NCI-H1105 treated with DMSO at 0.1 percent for 48 hours (cell line): ENCODE measurements at places on chromosomes 5 and 9.

DNA sequence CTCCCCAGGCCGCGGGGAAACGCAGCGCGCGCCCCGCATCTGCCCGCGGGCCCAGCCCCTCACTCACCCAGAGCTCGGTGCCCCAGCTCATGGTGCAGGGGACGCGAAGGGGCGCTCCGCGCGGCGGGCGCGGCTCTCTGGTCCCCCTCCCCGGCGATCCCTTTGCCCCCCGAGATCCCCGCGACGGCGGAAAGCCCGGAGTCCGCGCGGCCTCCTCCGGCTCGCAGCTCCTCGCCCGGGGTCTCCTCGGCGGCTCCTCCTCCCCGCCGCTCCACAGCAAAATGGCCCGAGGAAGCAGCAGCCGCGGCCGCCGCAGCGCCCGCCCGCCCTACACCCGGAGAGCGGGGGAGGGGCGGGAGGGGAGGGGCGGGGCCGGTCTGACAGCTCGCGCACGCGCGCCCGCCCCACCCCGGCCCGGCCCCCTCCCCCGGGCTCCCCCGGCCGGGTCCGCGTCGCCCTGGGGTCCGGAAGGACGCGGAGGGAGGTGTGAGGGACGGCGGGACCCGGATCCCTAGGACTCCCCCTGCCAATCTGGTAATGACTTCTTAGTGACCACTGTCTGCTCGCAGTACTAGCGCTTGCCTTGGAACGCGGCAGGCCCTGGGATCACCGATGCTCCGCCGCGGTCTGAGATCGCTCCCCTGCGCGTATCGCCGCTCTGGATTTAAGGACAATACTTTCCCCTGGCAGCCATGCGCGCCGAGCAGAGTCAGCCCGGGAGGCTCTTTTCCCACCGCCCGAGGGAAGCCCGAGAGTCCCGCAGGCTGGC is at the start of gene FNBP1:
Gene FNBP1 (minus strand): TSS at position 305 of the 769 bp plus-strand sequence. CDS start 214 bp downstream, at position 91.
- peak; percentile 60 for DNase-seq

DNA sequence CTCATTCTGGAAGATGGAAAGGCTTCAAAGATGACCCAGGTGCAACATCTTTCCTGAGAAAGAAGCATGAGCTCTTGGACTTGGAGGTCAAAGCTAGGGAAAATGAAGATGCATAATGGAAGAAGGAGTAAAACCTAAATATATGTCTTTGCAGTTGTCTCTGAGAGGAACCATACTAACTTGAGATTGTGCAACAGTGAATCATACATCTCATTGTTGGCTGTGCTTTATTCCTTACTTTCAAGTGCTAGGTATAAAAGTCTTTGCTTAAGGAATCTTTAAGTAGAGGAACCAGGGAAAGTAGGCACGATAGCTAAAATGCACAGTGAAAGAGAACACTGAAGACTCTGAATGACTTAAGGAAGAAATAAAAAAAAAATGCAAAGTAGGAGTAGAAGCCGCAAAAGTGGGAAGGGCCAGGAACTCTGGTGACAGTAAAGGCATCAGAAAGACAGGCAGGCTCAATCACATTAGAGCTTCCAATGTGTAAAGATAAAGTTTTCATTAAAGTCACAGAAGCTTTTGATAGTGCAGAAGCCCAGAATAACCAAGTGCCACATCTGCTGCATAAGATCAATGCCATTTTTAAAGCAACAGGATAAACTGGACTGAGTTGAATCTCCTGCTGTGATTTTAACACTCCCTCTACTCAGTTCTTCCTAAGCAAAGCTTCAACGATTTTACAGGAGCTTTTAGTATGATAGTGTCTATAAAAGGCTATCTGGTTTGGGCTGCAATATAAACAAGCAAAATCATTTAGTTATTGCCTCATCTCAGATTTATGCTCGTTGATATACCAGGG is 432.3 kb upstream of the EDIL3 start:
- DNase-seq: no peak

- no peak for DNase-seq
Observed at GRCh38 chr9:94758031-94758430, 31.5 kb downstream of the AOPEP start.

DNA sequence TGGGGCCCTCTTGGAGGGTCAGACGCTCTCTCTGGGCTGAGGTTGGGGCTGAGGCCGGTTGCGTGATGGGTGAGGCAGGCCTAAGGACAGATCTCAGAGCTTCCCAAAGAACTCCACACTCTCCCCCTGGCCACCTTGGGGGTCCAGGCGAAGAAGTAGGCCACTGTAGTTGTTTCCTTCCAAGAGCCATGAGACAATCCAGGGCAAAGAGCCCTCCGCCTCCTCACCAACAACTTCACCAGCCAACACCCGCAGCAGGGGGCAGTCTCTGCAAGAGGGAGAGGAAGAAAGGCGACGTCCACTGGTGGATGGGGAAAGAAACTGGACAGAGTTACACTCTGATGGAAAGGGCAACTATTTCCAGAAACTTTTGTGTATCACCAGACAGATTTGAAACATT is 10.7 kb downstream of the SLC35A4 start:
- no peak for DNase-seq

- no peak for DNase-seq
Observed at GRCh38 chr5:12013351-12013750, 109.1 kb upstream of the CTNND2 start.

GRCh38 chr9:4690144-4690543 is 10.8 kb downstream of the CDC37L1 start:
- no peak for DNase-seq

- no peak for DNase-seq
Observed at GRCh38 chr9:137127301-137128157, 11.4 kb upstream of the GRIN1 start.

DNA sequence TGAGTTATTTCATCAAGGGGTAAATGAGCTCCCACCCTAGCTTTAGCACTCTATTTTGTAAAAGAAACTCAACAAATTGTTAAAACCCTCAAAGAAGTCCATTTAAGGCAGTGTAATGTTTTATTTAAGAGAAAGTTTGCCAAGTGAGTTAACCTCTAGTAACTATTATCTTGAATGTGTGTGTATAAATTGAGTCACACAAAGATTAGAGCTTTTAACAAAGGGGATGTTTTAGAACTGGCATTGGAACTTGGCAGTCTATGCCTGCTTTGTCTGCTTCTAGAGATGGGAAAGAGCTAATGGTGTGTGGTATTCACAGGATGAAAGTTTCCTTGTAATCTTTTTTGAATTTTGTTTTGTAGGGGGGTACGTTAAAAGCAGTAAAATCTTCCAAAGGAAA is 33.2 kb downstream of the KDM3B start:
- no peak for DNase-seq

GRCh38 chr9:75086541-75087288 is 1.2 kb downstream of the NMRK1 start:
- DNase-seq: no peak

GRCh38 chr9:95506428-95506677 is 10.4 kb downstream of the PTCH1 start:
- DNase-seq: peak; percentile 52

DNA sequence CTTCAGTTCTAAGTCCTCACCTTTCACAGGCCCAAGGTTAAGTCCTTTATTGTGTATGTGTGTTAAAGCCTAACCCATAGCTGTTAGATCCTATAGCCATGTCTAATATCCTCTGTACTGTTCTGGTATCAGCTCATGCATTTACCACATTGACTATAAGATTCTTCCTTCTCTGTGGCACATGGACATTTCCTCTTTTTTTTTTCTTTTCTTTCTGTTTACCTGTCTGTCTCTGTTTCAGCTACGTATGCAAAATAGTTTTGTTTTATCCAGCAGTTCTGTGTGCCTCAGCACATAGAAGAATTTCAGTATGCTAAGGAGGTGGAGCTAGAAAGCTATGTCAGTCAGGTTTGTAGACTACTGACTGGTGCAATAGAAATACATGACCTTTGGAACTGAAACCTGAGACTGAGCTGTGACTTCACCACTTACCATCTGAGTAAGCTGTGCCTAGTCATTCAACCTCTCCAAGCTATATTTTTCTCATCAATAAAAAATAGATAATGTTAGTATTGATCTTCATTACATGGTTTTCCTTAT is 155.6 kb upstream of the VLDLR start:
- DNase-seq: no peak

DNA sequence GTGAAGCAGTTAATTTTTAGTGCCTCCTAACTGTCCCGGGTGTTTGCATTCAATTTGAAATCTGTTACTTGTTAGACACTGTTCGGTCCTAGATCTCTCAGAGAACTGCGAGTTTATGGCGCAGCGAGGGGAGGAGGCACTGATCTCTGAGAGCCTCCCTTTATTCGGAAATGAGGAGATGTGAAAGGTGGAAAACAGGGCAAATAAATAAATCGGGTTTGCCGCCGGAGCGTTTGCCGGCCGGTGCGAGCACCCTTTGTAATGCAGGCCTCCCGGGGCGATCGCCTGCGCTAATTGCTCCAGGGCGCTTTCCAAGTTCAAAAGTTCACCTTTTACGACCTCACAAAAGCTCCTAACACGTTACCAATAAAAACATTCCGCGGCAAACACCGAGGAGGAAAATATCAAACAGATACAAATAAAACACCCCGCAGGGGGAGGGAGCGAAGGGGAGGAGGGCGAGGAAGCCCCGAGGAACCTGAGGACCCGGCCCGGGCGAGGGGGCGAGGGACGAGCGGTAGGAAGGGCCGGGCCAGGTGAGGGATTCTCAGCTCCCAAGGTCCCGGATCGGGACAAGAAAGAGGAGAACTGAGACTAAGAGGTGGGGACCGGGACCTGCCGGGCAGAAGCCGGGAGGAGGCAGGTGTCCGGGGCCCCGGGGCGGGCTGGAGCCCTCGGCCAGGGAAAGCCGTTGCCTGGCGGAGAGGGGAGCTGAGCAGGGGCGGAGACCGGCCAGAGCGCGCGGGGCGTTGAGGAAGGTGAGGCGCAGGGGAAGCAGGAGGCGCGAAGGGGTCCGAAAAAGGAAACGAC is 1.4 kb downstream of the NR6A1 start:
- peak; percentile 29 for DNase-seq

DNA sequence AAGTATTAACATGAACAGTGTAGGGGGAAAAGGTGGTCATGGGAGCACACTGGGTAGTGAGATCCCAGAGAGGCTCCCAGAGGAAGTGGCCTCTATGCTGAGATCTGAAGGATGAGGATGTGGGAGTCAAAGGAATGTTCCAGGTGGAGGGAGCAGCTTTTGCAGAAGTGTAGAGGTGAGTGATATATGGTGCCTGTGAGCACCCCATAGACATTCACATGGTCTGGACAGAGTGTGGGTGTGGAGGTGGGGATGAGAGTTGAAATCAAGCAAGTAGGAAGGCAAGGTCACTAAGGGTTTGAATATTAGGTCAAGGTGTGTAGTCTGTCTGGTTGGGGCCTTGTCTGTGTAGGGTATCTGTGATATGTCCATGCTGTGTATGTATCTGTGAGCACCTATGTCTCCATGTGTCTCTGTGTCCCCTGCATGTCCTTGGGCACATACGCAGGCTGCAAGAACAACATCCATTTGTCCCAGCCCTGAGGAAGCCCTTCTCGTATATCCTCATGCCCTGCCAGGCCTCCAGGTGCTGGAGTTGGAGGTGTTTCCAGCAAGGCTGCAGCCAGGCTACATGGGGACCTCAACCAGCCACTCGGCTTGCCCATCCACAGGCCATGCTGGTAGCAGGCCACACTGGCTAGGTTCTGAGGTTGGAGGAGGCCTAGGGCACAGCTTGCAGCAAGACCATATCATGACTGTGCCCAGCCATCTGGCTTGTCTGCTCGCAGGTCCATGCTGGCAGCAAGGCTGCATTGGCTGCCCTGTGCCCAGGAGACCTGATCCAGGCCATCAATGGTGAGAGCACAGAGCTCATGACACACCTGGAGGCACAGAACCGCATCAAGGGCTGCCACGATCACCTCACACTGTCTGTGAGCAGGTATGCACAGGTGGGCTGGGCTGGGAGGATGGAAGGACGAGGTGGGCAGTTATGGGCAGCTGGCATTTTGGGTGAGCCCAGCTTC is 4.7 kb downstream of the PDLIM4 start:
- no peak for DNase-seq

GRCh38 chr9:96875461-96876142 is 21.3 kb upstream of the ZNF782 start:
- peak; percentile 98 for DNase-seq

DNA sequence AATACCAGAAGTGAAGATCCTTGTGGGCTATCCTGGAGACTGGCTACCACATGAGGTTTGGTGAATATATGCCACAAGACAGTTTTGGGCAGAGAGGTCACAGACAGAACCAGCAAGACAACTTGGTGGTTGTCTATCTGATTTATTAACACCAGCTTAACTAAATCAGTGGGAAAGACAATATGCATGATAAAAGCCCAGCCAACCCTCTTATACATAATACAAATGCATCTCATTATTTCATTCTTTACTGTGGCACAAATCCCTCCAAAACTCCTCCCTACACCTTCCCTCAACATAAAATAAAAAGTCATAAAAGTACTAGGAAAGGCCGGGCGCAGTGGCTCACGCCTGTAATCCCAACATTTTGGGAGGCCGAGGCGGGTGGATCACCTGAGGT is 8.1 kb downstream of the HINT1 start:
- no peak for DNase-seq

DNA sequence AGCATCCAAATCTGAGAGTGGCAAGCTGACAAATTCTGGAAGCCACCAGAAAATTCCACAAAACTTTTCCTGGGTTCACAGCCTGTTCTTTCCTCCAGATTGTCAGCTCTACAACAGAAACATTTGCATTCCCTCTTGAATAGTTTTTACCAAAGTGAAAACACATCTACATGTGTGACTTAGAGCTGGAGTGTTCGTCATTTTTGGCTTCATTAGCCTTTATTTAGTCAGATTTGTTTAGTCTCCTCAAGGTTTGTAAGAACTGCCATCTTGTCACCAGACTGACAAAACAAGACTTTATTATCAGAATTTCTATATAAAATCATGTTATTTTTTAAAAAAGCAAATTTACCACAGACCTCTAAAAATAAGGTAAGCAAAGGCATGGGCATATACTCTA is 347.3 kb downstream of the TRIM36 start:
- no peak for DNase-seq

DNA sequence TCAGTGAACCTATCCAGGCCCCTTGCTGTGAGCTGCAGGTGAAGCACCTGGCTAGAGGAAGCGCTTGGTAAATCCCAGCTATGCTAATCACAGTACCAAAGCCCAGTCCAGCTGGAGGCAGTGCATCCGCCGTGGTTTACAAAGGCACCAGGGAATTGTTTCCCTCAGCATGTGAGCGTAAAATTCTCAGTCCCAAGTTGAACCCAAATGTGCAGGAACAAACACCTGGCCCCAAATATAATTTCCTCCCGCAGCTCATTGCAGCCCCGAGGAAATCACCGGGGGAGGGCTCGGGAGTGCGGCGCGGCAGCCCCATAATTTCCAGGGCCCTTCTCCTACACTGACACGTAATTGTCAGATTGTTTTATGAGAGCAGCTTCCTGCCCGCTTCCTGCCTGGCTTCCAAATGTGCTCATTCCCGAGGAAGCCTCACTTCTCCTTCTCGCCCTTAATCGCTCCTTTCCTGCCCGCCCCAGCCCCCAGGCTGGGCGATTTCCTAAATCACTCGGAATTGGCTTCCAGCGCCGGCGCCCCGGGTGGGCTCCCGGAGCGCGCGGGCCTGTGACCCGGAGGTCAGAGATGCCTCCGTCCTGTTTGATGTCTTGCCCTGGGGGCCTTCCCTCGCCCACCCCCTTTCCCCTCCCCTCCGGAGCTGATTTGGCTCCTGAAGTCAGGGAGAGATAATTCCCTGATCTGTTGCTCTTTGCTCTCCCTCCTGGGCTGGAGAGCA is 134.4 kb downstream of the FGF1 start:
- DNase-seq: no peak

GRCh38 chr9:98230304-98230703 is 25.1 kb downstream of the TBC1D2 start:
- DNase-seq: no peak
